ENCODE measurements at places on chromosomes 12 and 14.

DNA sequence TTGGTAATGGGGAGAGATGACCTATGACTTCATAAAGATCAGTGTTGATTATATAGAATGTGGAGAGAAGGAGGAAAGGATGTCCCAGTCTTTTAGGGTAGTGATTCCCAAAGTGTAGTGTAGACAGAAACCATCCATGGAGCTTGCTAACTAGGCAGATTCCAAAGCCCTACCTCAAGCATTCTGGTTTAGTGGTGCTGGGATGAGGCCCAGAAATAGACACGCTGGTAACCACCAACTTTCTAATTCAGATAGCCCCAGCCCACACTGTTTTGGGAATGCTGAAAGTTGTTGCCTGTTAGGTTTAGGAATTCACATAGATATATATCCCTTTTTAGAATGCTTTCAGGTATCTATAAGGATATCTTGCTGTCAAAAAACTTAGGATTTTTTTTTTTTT lies 69.2 kb downstream of the STAB2 start:
- no peak for DNase-seq

DNA sequence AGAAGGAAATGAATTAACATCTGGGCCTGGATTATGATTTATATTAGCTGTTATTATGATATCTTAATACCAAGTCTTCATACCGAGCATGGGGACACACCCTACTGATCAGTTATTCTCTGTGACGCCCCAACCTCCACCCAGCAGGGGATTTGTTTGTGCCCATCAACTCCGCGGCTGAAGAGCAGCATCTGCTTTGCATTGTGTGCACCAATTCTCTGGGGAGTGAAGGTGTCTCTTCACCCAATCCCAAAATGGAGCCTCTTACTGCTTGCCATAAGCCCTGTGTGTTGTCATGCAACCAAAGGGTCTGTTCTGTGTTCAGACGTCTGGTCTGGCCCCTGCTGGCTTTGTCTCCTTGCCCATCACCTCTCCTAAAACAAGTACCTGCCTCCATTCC lies 25.4 kb downstream of the DHRS2 start:
- DNase-seq = no peak

DNA sequence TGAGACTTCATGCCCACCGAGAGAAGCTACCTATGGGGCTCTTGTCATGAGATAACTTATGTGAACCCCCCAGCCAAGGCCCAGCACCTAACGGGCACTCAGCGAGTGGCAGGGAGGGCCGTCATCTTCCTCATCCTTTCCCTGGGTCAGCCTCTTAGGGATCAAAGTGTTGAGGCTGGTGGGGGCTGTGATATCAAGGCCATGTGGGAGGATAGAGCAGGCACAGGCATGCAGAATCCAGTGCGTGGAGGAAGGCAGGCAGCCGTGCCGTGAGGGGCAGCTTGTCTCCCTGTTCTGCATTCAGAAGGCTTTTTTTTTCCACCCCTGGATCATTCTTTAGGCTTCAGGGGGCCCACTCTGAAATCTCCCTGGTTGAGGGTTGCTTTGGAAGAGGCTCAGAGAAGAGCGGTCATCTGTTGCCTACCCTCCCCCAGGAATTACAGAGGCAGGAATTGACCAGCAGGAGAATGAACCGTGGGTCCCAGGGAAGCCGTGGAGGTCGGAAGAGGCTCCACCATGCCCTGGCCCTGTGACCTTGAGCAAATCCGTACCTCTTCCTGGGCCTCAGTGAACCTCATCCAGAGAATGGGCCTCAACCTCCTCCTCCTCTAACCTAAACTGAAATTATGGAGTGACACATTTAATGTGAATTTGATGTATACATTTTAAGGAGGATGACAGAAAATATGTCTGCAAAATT lies 62.8 kb downstream of the BEGAIN start:
- no peak for DNase-seq

GRCh38 chr12:1474574-1475153 lies 119.7 kb downstream of the FBXL14 start:
- DNase-seq = no peak

- DNase-seq = no peak
Observed at GRCh38 chr14:23636317-23637211, at the start of gene DHRS2. DHRS2 (plus strand) TSS chr14:23636364; CDS start chr14:23638865, 2,501 bp downstream.

GRCh38 chr12:122999986-123000420 lies 19.5 kb downstream of the ARL6IP4 start:
- no peak for DNase-seq

DNA sequence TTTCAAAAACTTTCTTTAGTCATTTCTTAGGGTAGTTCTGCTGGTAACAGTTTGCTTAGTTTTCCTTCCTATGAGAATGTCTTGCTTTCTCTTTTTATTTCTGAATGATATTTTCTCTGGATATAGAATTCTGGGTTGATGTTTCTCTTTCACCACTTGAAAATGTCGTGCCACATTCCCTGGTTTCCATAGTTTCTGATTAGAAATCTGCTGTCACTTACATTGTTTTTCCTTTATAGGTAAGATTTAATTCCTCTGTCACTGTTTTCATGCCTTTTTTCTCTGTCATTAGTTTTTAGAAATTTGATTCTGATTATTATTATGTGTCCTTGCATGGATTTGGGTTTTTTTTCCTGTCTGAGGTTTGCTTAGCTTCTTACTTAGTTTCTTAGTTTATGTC lies 77.3 kb upstream of the PCNX4 start:
- DNase-seq = no peak

- no peak for DNase-seq
Observed at GRCh38 chr12:66024949-66025348, 105.6 kb downstream of the LLPH start.

DNA sequence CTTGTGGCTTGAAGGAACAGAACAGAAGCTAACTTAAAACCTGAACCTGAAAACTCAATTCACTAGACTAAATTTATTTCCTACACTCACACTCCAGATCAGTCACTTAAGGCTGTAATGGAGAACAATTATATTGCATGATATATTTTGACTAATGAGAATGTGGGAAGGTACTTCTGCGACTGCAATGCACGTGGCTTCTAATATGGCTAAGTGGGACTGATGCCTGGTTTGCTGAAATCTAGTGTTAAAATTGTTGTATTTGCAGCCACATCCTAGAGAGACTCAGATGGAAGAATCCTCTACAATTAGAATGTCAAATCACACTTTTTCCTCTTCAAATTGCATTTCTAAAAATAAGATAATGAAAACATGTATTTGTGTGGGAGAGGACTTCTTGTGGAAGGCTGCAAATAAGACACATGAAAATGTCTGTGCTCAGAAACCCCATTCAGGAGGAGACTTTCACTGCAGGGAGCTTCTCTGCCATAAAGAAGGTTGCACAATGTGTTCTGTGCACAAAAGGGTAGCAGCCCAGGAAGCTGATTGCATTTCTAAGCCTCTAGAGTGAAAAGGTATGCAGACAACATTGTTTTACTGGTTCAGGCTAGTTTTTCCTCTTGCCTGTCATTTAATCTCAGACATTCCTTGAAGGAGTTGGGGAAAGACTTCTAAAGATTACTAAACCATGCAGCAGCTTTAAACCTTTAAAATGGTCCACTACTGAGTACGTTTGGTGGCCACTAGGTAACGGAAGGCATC lies 224.3 kb downstream of the NEDD1 start:
- DNase-seq = no peak

- DNase-seq = no peak
Observed at GRCh38 chr12:4911316-4911994, 1.8 kb downstream of the KCNA1 start.

- DNase-seq = no peak
Observed at GRCh38 chr12:59763835-59764234, 168.0 kb downstream of the SLC16A7 start.

- no peak for DNase-seq
Observed at GRCh38 chr14:20711685-20712084, 23.1 kb downstream of the ANG start.

GRCh38 chr12:112848972-112849371 lies 57.4 kb downstream of the RPH3A start:
- DNase-seq = no peak

DNA sequence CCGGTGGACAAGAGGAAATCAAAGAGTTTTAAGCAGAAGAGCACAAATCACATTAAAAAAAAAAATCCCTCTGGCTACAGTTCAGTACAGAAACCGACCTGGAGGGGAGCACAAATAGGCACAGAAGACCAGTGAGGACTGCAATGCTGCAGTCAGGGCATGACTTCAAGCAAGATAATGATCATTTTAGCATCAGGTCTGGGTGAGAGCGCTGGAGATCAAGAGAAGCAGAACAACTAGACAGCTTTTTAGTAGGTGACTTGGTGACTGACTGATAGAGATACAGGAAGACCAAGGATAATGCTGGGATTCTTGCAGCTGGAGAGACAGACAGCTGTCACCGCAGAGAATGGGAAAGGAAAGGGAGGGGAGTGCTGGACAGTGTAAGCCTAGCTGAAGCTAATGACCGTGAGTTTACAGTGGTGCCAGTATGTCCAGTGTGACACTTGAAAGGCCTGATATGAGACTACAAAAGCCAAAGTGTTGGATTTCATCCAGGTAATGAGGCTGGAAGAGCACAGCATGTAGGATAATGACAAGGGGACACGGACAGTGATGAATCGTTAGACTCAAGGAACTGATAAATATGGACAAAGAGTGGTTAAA lies 5.6 kb downstream of the NFYB start:
- DNase-seq = no peak

DNA sequence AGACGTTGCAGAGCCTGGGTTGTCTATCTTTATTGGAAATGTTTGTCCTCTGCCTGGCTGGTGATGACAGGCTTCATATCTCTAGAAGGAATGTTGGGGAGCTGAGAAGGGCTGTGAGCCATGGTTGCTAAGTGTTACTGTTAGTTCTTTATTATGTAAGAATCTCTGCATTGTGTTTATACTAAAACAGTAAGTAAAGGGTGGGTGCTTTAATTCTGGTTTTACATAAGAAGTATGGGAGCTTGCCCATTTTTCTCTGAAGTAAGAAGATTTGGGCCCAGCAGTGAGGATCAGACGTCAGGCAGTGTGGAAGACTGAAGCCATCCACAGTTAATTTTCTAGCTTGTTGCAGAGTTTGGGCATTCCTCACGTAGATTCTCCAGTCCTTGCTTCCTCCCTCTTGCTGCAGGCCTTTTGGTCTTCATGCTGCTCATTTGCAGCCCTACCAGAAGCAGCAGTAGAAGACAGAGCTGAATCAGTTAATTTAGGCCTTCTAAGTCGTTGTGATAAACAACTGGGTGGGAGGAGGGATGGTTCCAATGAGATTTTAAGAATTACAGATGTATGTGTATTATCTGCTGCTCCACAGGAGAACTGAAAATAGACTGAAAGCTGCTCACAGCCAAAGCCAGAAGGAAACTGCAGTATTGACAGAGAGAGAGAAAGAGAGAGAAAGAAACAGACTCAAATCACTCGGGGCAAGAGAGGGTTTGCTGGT lies 21.4 kb downstream of the WNT5B start:
- no peak for DNase-seq

- no peak for DNase-seq
Observed at GRCh38 chr12:41992022-41992421, 152.7 kb downstream of the GXYLT1 start.

DNA sequence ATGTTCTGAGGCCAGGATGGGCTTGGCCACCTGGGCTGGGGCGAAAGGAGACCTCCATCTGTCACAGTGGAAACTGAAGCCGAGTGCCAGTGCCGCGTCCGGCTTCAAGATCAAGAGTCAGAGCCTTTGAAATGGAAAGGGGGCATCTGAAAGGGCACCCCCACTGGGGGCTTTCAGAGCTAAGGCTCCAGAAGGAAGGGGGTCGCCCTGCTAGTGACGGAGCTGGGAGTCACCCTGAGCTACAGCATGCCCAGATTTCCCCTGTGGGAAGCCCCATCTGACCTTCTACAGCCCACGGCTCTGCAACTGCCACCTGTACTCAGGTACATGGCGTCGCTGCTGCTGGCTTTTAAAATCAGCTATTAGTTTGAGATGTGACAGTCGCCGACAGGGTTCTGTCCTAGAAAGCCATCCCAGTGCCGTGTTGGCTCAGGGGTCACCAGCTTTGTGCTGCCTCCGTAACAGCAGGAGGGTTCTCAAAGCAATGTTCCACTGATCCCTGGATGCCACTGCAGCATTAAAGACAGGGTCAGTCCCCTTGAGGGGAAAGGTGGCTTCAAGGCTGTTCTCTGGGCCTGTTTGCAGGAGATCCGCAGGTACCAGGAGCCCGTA lies 31.5 kb downstream of the CCNK start:
- no peak for DNase-seq

GRCh38 chr14:38079268-38079667 lies 128.4 kb upstream of the SSTR1 start:
- peak; percentile 43 for DNase-seq

- no peak for DNase-seq
Observed at GRCh38 chr14:100391724-100392123, 68.6 kb downstream of the SLC25A47 start.

DNA sequence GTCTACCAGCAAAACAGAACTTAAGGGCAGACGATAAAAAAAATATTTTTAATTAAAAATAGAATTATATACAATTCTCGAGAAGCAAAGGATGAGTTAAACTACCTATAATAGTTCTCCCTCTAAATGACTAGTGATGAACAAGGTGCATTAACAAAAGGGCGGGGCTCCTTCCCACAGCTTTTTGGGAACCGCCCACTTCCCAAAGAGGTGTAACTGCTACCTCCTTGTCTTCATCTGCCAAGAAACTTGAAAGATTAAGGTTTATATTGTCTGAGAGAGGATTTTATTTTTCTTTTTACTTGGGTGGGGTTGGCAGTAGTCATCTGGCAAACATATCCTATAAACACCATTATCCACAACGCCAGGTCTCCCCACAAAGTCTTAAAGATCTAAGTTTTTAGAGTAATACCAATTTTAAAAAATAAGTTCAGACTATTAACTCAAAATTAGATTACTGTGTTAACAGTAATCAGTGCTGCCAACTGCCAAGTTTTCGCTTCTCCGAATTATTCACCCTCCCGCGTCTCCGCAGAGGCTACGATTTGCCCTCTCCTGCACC lies 938 bp downstream of the RALGAPA1 start:
- no peak for DNase-seq

- DNase-seq = peak; percentile 7
Observed at GRCh38 chr12:104049903-104050356, at the start of gene GLT8D2. GLT8D2 (minus strand) TSS chr12:104050187; CDS start chr12:104019648, 30,539 bp downstream.

DNA sequence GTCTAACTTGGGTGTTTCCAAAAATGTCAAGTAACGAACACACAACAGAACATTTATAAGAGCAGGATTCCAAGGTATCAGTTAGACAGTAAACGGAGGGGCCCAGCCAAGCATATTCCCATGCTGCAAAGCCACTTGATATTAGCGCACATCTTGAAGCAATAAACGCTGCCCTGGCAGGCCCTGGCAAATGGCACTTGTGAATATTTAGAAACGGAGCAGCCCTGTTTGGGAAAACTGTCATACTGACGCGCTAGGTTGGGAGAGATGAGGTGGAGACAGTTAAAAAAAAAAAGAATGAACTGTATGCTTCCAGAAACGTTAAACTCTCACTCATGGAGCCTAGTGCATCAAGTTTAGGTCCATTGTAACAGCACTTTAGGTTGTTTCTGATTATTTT lies 9.3 kb downstream of the DGLUCY start:
- no peak for DNase-seq

Data from inflammatory macrophage treated with lipopolysaccharide for 1 hour (primary cell).